ENCODE measurements at places on chromosomes 2 and 18.
A peak's percentile ranks its signal among the peaks of the same experiment; 100 is the strongest.

- no peak for DNase-seq
Measured at GRCh38 chr2:100268986-100269385, 53.3 kb downstream of the LONRF2 start.

- DNase-seq, result no peak
Measured at GRCh38 chr2:20188851-20189250, 36.1 kb downstream of the SDC1 start.

GRCh38 chr2:235607546-235608199 lies 113.8 kb downstream of the AGAP1 start:
- DNase-seq, result no peak

- DNase-seq, result no peak
Measured at GRCh38 chr18:59516356-59517155, 157.5 kb upstream of the LMAN1 start.

DNA sequence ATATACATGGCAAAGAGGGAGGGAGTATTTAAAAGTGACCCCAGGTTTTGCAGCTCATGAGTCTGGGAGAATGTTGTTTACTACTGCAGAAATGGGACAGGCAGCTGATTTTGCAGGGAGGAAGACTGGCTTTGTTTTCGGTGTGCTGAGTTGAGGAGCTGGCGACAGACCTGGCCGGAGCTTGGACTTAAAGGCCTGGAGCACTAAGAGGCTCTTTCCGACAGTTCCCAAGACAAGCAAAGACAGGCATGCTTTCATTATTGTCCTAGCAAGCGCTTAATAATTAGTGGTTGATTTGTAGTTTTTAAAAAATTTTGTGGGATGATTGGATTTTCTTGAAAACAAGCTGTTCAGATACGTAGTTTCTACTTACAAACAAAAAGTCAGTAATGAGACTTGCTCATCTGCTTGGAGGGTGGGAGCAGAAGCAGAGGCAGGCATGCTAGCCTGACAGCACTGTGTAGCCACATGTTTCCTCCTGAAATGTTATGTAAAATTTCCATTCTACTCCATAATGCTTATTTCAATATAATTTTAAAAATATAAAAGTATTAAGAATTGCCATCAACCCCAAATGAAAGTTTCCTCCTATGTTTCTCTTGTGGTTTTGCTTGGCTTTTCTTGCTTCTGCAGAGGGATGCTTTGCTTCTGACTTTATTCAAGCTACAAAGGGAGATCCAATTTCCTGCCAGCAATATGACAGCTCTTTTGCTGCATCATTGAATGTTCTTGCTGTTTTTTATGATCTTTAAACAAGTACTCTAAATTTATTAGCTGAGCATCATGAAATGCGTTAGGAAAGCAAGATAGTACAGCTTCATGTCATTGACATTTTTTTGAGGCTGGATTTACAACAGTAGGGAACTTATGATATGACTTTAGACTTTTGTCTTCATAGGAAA lies 75.8 kb downstream of the PHLPP1 start:
- DNase-seq, result no peak

DNA sequence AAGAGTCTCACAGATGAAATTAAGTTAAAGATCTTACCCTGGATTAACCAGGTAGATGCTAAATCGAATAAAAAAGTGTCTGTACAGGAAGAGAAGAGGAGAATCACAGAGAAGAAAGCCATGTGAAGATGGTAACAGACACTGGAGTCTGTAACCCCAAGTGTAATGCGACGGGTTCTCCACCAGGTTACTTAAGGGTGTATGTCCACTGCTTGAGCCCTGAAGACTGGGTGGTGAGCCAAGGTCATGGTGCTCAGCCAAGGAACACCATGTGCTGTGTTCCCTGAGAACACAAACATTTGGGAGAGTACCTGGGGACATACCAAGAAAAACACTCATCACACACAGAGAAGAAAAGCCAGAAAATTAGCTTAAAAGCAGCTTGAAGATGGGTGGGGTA lies 8.2 kb upstream of the ACADL start:
- DNase-seq, result no peak

DNA sequence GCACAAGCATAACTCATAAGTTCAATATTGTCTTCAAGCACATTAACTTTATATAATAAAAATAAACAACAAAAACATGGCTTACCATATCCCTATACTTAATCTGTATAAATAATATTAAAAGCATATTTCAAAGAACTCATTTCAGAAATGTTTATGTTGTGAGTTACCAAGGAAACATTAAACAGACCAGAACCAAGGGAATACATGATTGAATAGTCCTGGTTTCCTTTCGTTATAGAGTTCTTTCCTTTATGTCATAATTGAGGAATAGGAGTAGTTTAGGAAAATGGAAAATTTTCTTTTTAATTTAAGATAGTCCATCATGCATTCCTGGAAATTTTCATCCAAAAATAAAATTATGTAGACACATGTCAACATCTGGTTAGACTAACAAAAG lies 343.0 kb downstream of the ERBB4 start:
- no peak for DNase-seq

- no peak for DNase-seq
Measured at GRCh38 chr2:2527148-2527547, 196.1 kb upstream of the MYT1L start.

DNA sequence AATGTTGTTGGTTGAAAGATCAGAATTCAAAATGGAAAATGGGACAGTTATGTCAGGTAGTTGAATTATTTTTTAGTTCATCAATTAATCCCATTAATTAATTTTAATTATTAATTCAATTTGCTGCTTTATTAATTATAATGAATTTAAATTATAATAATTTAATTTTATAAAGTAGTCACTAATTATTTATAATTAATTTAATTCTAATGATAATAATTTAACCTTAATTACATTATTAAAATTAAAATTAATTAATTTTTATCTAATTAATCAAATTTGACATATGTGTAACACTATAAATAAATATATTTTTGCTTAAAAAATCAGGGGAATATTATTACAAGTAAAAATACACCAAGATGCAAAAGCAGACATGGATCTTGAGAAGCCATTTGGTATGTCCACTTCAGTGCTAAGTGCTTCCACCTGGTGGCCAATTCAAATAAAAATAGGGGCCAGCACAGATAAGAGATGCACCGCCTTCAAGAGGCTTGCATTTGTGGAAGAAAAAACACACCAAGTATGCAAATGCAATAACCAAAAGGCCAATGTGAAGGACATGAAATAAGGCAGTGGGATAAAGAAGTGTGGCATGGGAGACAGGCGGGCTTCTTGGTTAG lies 73.2 kb downstream of the MBP start:
- DNase-seq, result no peak

GRCh38 chr18:34880403-34880802 lies 160.8 kb upstream of the MAPRE2 start:
- no peak for DNase-seq

DNA sequence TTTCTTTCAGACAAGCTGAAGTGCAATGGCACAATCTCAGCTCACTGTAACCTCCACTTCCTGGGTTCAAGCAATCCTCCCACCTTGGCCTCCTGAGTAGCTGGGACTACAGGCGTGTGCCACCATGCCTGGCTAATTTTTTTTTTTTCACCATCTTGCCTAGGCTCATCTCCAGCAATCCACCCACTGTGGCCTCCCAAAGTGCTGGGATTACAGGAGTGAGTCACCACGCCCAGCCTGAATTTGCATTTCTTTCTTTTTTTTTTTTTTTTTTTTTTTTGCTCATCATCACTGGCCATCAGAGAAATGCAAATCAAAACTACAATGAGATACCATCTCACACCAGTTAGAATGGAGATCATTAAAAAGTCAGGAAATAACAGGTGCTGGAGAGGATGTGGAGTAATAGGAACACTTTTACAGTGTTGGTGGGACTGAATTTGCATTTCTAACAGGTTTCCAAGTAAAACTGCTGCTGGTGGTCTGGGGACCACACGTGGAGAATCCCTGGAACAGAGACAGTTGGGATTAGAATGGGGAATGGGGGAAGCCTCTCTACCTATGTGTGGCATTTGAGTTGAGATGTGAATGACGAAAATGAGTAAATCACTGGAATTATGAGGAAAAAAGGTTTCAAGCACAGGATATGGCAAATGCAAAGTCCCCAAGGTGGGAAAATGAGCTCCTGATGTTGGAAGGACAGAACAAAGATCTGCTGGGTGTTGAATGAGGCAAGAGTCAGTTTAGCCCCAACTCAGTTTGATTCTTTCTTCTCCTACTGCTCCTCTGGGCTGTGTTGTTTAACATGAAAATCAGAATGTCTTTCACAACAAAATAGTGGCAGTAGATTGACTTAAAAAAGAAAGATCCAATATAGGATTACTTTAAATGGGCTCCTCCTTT lies 88.8 kb upstream of the MAP4K4 start:
- DNase-seq, result no peak

DNA sequence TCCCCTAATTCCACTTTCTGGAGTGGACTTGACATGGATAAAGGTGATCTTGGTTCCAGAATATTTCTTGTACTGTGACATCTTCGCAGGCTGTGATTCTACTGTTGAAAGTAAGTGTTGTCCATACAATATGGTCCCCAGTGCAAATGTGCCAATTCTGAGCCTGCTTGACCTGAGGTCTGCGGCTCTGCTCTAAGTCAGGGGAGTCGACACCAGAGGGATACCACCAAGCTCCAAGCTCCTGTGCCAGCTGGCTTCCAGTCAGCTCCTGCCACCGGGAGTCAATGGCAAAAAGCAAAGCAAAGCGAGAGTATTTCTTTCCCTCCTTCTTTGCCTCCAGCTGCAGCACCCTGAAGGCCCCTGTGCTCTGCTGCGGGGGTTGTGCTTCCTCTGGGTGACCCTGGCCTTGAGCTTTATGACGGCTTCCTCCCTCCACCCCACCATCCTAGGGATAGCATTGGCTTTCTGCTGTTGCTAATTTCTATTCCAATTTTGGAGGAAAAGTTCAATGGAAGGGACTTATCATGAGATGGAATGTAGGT lies 50.4 kb downstream of the SLC35F5 start:
- DNase-seq, result no peak

DNA sequence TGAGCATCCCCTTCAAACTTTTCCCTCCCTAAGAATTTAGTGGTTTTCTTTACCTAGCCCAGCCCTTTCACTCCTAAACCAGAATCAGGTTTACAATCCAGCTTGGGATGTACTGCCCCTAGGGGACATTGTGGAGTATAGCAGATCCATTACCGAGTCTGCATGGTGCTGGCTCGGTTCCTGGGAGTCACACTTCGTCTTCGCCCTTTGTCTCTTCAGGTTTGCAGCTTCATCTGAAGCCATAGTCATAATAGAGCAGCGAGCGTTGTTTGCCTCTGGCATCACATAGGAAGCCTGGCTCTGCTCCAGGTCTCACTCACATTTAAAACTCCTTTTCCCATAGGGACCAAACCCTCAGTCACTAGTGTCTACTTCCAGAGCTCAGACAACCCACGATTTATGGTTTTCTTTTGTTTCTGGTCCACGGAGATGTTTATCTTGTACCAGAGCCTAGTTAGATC lies 16.8 kb upstream of the LYPD6 start:
- DNase-seq, result peak; percentile 35

GRCh38 chr2:226791056-226791486 lies 8.5 kb downstream of the IRS1 start:
- peak; percentile 71 for DNase-seq

- DNase-seq, result peak; percentile 82
Measured at GRCh38 chr2:28346587-28346986, 46.1 kb upstream of the FOSL2 start.

GRCh38 chr2:53423465-53423864 lies 344.1 kb upstream of the CHAC2 start:
- no peak for DNase-seq

- no peak for DNase-seq
Measured at GRCh38 chr2:54233832-54234649, 22.0 kb downstream of the TSPYL6 start.

Data from left hindlimb (tissue), 1 donor.